ENCODE measurements at places on chromosomes 6 and 20. TPM values are rescaled to one million over a fixed set of nuclear protein-coding genes. Genes with fewer than 3 reads are reported as not detected.

DNA sequence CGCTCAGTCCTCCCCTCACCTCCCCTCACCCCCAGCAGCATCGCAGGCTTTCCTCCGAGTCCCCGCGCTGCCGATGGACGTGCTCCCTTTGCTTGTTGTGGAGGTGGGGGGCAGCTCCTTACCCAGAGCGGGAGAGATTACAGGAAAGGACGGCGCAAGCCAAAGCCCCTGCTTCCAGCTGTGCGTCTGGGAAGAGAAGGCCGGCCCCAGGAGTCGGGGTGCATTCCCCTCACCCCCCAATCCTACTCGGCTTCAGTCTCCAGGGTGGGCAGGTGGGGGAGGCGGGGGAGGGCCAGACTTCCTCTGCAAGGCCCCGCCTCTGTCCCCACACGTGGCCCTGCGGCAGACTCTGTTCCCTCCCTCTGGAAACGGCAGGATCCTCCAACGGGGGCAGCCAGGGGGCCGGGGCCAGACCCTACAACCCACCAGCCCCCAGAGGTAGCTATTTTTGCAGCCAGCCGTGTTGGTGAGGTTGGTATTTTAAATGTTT is 43.6 kb downstream of the NTSR1 start:
- ATAC-seq, result no peak

GRCh38 chr6:141587482-141588266 is 545.1 kb upstream of the GJE1 start:
- no peak for ATAC-seq

GRCh38 chr6:106167096-106167814 is 81.1 kb downstream of the PRDM1 start:
- no peak for ATAC-seq

DNA sequence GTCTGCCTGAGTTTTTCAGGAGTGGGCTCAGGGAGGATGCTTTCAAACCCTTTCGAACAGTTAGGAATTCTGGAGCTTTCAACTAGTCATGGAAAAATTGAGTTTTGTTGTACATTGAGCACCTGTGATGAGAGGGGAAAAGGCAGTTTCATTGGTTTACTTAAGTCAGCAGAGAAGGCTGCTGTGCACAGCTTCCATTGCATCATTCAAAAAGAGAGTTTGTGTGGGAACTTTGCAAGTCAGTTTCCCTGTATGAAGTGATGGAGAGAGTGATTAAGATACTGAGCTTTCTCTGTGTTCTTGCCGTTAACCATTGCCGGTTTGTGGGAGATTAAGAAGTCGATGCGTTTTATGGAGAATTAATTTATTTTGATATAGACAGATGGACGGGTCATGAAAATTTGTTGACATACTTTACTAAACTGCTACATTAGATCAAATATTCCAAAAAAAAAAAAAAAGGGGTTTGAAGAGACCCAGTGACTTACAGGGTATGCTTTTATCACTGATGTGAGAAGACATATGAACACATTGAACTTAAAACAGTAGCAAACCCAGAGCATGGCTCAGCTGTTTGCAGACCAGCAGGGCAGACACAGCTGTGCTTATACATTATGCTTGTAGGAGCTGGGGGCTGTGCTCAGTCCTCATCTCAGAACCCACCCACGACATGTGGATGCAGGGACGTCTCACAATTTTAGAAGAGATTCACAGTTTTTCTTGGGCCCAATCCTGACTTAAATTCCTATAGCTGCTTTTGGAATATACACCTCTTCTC is 234.1 kb downstream of the SOX4 start:
- ATAC-seq, result no peak

DNA sequence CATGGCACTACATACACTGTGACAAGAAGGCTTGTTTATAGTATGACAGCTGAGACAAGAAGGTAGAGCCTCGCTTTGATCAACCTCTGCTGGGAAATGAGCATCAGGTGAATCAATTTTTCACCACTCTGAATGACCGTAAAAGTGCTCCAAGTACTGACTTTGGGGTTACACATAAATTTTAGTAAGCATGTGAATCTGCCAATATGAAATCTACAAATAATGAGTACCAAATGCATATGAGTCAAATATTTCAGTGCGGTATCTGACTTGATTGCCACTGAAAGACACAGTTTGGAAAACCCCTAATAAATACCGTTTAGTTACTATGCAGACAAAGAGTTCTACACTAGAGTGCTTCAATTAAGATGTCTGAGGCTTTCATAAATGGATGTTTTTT is 77.8 kb downstream of the ATG5 start:
- no peak for ATAC-seq

DNA sequence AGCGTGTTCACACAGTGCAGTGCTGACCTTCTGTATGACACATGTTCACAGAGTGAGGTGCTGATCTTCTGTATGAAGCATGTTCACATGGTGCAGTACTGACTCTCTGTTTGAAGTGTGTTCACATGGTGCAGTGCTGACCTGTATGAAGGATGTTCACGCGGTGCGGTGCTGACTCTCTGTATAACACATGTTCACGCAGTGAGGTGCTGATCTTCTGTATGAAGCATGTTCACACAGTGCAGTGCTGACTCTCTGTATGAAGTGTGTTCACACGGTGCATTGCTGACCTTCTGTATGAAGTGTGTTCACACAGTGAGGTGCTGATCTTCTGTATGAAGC is 10.8 kb upstream of the SERPINB1 start:
- no peak for ATAC-seq

- no peak for ATAC-seq
Measured at GRCh38 chr20:63734111-63734945, 2.1 kb upstream of the LIME1 start.

- no peak for ATAC-seq
Measured at GRCh38 chr6:96621983-96622382, 59.1 kb downstream of the FHL5 start.

DNA sequence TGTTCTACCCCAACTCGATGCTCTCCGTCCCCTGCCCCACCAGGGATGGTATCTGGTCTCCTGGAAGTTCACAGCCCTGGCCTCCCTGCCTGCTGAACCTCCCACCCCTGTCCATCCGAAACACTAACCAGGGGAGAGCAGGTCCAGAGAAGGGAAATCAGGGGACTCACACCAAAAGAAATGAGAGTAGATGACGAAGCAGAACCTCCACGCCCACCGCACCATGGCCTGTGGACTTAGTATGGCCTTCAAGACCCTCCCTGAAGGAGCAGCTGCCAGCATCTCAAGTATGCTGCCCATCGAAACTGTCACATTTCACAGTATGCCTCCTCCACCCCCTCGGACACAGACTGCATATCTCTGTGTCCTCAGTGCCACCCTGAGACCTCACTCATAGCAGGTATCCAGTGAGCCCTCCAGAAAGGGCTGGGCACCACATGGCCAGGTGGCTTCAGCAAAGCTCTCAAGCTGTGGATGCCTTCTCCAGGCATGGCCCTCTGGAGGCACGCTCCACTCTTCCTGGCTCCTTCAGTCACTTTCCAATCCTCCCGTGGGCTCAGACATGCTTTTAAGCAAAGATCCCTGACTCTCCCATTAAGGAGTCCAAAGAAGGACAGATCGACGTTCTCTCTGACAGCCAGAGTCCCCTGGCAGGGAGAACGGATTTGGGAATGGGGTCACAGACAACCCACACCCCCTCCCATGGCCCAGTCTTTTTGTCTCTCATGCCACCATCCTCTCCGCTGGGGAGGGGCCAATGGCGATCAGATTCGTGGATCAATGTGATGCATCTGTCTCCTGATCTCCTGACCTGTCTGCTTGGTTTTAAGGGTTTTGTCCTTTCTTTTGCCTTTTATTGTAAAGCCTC is 158.4 kb downstream of the ANKRD60 start:
- ATAC-seq, result no peak

DNA sequence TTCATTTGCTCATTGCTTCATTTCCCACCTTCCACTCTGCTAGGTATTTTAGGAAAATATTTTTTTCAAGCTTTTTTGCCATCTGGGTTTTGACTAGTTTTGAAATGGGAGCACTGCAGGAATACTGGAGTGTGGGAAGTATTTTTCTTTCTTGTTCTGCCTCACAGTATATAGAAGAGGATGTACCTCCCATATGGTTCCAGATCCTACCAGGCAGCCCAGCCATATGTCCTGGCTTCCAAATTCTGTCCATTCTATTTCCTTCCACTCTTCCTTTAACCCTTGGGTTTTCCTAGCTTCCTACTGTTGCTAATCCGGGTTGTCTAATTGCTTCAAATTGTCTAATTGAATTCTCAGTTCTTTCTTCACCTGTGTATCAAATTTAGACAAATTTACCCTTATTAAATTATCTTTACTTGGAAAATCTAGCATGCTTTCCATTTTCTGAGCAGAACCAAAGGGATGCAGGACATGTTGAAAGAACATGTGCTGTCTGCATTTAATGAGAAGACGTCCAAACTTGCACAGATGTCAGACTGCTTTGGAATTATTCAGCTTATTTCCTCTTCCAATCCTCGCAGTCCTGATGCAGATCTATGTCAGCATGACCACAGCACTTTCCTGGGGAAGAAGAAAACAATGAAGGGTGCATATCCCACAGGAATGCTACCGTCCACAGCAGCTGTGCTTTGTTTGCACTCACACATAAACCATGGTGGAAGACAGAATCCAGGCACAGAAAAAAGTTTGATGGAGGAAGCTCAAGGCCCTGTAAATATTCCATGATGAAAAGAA is 1273.9 kb upstream of the MAP3K7 start:
- no peak for ATAC-seq

GRCh38 chr20:58246346-58246745 is 17.9 kb upstream of the ANKRD60 start:
- ATAC-seq, result no peak

DNA sequence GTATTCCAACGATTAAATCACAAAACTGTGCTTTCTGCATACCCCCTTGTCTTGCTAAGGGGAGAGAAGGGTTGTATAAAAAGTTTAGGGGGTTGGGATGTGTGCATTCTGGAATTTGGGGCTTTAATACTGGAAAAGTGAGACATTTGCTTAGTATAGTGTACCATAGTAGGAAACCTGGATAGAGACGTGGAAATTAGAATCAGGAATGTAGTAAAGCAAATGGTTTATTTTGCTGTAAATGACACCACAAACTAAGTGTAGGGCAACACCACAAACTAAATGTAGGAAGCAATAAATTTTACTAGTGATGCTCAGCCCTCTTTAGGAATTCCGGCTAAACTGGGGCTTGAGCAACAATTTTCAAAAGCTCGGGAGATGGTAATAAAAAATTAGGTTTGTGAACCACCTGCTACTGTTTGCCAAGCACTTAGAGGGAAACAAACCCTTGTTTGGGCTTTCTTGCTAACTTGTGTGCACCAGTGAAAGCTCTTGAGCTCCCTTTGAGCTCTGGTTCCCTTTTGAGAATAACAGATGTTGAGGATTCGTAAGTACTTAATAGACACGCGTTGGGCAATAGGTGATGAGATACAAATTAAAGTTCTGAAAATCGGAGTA is 13.8 kb downstream of the BRD2 start:
- ATAC-seq, result no peak

SLC24A3 gene
- 13.0 TPM for total RNA-seq

ACOT13 gene
- 11.2 TPM for total RNA-seq

NHLRC1 gene
- total RNA-seq, result 0.96 TPM

POU5F1 gene
- total RNA-seq, result 0.40 TPM

RHAG gene
- total RNA-seq, result not detected

ERVFRD-1 gene
- not detected for total RNA-seq

PSORS1C2 gene
- total RNA-seq, result 0.40 TPM
